ENCODE measurements at places on chromosomes 3 and 15.
A peak's percentile ranks its signal among the peaks of the same experiment; 100 is the strongest.

- no peak for DNase-seq
Observed at GRCh38 chr15:67161881-67162280, 92.6 kb downstream of the AAGAB start.

DNA sequence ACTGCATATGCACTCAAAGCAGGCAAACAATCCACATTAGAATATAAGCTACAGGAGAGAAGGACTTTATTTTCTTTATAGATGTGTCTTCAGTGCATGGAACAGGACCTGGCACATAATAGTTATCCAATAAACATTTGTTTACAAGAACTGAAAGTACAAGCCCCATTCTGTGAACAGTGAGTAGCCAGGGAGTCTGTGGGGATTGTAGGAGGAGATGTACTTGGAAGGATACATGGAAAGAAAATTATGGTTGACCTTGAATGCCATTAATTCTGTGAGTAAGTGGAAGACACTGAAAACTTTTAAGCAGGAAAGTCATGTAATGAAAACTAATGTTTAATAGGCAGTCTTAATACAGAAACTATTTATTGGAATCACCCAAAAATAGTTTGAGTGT is 28.3 kb downstream of the MASP1 start:
- DNase-seq, result no peak

- DNase-seq, result no peak
Observed at GRCh38 chr15:90053685-90054466, 48.4 kb downstream of the IDH2 start.

DNA sequence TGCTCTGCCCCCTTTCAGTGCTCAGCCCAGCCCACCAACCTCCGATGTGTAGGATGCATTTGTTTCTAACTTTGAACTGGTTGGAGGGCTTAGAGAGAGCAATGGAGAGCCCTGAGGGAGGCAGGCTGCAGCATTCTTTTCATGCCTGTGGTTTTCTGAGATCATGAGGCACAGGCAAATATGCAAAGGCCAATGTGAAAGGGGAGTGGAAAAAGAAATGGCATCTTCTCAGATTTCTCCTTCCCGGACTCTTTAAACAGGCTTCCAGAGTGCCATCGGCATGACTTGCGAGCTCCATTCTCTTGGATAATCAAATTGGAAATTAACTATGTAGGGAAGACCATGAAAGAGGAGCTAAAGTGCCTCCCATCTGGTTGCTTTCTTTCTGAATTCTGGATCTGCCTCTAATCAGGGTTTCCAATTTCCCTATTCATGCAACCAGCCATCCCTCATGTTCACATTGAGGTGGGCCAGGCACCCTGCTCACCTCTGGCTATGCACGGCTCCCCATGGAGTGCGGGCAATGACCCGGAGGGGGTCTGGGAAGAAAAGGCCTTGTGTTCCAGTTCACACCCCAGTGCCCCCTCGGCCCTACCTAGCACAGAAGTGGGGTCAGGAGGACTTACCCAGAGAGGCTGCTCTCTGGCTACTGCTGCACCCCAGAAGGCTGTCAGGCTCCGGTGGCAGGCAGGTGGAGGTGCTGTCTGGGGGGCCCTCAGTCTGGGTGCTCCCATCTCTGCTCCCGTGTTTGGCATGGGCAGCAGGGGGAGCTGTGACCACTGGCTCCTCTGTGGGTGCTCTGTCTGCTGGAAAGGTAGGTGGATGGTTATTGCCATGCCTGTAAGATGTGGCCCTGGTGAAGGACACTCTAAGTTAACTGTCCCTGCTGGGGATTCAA is 16.1 kb downstream of the AMOTL2 start:
- DNase-seq, result no peak

- no peak for DNase-seq
Observed at GRCh38 chr15:61537337-61537736, 308.2 kb upstream of the RORA start.

- no peak for DNase-seq
Observed at GRCh38 chr3:53051929-53052328, 6.1 kb upstream of the SFMBT1 start.

- no peak for DNase-seq
Observed at GRCh38 chr15:67175643-67176071, 78.8 kb downstream of the AAGAB start.

DNA sequence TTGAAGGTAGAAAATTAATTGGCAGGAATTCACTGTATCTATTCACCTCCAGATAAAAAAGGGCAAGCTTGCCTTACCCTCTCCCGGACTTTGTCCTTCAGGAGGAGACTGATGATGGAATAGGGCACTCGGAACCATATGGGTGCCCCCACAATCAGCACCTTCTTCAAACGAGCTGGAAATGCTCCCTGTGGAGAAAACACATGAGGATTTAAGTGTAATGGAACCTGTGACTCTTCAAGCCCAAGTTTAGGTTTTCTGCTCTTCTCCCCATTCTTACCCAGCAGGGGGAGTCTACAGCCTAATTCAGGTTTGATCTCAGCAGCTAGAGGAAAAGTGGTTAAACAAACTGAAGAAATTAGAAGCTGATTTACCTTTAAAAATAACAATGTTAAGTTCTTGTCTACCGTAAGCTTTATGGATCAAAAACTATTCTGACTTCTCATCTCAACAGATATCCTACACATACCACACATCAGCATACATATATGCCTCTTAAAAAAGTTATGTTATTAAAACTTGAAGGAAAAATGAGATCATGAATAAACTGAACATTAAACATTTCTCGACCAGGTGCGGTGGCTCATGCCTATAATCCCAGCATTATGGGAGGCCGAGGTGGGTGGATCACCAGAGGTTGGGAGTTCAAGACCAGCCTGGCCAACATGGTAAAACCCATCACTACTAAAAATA is 57.5 kb upstream of the SIN3A start:
- DNase-seq, result no peak

GRCh38 chr3:165390166-165390565 is 194.0 kb upstream of the SLITRK3 start:
- no peak for DNase-seq

DNA sequence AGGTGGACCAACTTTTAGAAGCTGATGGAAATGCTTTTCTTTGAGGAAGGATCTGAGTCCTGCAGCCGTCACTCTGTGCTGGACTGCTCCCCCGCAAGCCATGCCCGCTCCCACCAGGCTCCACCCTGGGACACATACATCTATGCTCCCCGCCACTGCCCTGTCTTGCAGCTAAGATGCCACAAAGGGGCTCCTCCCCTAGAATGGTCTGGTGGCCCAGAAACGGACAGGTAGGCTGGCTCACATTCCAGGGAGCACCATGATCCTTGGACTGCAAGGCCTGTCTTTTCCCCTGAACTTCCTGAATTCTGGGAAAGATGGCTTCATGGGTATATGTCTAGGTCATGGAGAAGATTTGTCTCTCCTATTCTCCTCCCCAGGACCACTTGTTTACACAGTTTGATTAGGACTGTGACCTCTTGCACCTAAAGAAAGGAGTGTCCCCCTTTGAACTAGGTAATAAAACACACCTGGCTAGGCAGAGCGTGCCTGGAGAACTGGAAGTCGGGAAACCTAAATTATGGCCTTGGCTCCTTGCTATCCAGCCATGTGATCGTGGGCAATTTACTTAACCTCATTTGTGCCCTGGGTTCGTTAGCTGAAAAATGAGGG is 220.9 kb upstream of the BHLHE40 start:
- DNase-seq, result no peak

DNA sequence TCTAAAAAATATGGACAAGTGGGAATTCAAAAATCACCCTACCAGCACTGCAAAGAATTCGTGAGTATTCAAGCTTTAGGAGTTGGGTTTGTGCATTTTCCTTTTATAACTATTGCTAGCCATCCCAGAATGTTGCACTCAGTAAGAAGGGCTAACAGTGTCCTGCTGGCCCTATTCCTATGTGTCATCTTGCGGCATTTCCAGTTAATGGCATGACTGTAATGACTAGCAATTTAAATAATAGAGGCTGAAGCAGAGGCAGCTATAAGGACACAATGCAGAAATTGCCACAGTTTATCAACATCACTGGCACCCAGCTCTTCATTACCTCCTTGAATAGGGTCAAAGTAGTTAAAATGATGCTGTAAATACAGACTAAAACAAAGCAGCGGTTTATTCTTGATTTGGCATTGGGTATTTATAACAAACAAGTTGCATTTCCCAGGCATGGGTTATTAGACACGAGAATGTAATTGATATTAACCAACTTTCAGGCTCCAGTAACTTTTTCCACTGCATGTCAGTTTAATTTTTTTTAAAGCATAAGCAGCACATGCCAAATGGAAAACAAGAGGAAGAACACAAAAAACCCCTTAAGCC is 177.6 kb downstream of the FHIT start:
- no peak for DNase-seq

DNA sequence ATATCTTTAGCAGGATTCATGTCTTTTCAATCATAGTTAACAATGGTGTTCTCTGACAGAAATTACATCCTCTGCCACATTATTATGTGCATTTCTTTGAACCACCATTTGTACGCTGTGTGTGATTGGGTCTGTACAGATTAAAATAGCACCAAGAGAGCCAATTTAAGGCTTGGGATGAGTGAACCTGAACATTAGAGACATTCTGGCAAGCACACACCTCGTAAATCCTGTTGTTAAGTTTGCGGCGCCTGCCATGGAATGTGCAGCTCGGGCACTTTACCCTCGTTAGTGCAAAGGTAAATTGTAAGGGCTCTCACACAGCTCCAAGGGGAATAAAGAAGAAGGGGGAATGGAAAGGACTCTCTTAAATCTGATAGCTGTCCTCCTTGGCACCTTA is 482.4 kb upstream of the DPPA4 start:
- DNase-seq, result no peak

DNA sequence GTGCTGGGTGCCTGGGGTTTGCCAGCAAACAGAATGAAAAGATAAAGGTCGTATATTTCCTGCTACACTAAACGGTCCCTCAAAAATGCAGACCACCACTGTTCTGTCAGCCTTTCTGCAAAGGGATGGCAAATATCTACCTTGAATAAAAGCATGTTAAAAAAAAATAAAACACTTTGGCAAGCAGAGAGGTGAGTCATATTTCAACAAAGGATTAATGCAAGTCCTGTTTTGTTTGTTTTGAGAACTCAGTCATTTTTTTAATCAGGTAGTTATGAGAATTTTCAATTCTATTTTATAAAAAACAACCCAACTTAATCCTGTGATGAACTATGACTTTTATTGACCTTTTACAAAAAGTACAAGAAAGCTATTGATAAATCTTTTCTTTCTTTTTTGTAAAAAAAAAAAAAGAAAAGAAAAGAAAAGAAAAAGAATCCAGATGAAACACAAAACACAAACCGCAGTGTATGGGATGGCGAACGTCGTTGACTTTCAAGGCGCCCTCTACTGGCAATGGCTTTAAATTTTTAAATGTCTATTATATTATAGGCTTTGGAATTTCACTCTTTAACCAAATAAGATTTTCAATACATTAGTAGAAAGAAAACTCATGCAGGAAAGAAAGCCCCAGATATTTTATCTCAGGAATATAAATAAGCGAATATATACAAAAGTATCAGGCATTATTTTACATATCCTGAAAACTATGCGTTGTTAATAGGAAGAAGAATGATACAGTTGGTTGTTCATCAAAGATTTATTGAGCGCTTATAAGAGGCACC is 87.8 kb downstream of the NCEH1 start:
- peak; percentile 15 for DNase-seq

DNA sequence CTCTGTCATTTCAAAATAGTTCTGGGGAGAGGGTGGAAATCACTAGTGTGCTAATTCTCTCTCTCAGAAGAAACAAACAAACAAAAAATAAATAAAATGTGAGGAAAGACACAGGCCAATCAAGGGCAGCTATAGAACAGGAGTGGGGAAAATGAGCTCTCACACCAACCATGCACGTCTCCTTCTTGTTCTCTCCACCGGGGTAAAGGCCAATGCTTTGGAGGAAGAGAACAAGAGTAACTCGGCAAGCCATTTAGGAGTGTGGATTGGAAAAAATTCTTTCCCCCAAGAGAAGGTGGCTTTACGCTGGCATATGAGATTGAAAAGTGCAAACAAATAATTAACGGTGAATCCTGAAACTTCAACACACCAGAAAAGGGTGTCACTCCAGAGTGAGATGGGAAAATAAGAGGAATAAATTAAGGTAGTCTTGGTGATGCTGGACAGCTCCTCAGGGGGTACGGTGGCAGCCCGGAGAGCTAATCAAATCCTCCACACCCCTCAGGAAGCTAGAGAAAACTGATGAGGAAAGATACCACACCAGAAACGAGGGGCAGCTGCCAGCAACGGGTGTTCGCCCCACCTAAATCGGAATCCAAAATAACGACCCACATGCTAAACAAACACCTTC is 88.0 kb downstream of the RFTN1 start:
- no peak for DNase-seq

DNA sequence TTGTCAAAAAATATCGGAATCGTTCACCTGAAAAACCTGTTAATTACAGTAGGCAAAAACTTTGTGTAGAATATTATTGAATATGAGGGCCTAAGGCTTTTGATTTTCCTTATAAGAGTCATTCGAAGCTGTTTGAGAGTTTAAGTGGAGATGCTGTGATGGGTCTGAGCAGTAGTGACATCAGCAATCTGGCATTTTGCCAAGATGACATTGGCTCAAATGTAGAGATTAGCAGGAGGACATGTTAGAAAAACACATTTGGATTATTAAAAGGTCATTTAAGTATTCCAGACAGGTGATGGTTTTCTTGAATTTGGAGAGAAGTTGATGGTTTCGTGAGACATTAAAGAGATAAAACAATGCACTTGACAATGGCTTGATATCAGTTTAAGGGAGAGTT is 12.9 kb downstream of the OR5AC2 start:
- DNase-seq, result no peak

DNA sequence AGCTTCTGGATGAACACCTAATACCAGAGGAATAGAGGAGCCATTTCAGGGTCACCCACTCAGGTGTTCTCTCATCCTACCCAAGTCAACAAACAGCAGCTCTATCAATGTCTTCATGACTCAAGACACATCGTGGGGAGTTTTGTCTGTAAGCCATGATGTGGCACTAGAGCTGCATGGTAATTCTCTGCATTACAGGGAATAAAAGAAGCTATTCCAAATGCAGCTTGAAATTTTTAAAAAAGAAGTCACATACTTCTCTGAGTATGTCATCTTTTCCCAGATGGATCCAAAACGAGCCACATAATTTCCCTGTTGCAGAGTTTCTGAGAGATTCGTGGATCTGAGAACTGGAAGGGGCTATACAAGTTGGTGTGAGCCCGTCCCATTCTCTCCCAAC is 6.1 kb upstream of the THSD4 start:
- no peak for DNase-seq

DNA sequence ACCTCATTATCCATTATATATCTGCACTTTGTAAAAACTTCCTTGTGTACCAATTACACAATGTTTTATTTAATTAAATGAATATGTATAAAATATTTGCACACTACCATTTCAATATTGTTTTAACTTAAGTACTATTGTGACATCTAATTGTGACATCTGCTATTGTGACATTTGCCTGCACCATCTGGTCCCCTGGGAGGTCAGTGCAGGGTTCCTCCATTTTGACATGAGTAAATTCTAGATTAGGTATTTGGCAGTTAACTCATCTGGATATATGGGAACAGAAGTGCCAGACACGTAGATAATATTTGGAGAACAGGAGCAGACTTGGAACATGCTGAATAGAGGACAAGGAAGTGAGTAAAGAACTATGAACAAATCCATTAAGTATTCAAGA is 332.1 kb downstream of the VGLL3 start:
- DNase-seq, result no peak

- DNase-seq, result no peak
Observed at GRCh38 chr3:31014317-31015040, 120.0 kb upstream of the GADL1 start.

Data from hippocampal formation (tissue), 2 donors.